ENCODE measurements at places on chromosomes 5 and 9.

GRCh38 chr5:133990396-133990795 lies 14.4 kb downstream of the VDAC1 start:
- DNase-seq = no peak

DNA sequence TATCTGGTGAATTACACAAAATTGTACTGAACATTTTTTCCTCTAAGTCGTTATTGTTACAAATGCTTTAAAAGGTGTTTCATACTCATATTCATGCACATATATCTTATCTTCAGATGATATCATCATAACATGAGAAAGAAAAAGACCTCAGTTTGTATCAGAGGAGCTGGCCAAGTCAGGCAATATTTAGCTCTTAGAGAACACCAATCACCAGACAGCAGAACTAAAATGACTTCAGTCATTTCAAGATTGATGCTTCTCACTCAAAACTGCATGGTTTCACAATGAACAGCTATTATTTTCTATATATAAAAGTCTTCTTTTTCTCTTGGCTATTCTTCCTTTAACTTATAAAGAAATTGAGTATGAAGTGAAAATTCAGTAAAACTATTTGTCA lies 44.6 kb downstream of the TSSK1B start:
- DNase-seq = no peak

DNA sequence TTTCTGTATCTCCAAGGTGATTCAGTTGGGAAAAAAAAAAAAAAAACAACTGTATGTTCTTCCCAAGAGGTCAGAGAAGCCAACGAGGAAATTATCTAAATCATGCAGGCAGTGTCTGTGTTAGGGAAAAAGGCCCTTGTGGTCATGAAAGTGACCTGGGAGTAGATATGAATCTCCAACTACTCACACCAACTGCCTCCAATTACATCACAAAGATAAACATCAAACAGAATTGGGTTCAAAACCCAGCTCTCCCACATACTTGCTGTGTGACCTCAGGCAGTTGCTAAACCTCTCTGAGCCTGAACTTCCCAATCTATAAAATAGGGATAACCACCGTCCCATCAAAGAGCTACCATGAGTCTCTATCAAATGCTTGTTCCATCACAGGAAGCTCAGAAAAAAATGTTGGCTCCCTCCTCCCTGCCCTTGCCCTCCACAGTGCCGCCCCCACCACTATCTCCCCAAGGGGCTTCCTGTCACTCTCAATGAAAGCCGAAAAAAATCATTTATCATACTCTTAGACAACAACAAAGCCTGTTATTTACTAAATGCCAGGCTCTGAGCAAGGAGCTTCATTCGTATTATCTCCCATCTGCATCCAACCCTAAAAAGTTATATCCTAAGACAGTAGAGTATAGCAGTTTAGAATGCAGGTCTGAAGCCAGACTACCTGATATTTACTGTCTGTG lies 42.9 kb downstream of the CDK5RAP2 start:
- DNase-seq = no peak

GRCh38 chr9:5195463-5195862 lies 10.0 kb upstream of the INSL6 start:
- no peak for DNase-seq

GRCh38 chr5:148962761-148963324 lies 100.0 kb downstream of the SH3TC2 start:
- no peak for DNase-seq

DNA sequence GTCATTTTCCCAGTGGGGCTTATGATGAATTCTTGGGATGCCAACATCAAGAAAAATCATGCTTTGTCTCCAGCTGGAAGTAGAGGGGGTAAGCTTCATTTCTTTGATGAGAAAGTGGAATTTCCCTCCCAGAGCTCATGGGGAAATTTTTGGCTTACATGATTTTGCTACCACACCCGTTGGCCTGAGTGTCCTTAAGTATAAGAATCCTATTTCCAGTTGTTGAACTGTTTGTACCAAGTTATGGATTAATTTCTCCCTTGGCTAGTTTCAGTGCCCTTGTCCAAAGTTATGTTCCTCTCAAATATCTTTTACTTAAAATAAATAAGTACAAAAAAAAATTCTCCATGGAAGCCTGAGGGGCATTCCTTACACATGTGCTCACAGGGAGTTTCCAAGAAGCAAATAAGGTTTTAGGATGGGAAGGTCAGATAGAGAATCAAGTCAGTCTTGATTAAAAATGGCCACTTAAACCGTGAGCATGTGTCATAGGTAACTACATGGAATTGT lies 82.3 kb downstream of the PTCD2 start:
- no peak for DNase-seq

DNA sequence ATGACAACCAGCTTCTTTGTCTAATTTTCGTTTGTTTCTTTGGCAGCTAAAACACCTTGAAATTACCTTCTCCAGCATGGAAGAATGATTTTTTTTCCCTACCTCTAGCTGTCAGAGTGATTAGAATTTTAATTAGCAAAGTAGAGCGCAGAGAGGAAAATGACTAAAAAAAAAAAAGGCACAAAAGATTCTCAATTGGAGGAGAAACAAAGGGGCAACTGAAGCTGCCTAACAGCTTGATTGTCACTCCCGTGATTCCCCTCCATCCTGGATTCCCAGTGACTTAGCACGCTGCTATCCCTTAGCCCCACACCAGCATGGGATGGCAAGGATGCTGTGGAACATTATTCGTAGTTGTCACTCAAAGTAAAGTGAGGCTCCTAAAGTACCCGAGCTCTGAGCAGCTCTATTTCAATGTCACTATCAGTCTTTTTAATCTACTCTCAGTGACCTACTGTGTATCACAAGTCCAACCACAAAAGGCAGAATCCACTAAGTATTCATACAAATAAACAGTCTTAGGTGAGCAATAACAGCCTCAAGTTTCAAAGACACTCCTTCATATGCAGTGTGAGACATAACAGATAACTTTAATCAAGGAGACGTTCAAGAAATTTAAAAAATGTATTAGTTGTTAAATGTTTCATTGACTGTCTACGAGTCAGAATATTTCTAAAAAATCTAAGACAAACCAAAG lies 710.0 kb upstream of the GRAMD2B start:
- no peak for DNase-seq

- peak; percentile 94 for DNase-seq
Observed at GRCh38 chr9:134707031-134707680, 65.6 kb downstream of the COL5A1 start.

DNA sequence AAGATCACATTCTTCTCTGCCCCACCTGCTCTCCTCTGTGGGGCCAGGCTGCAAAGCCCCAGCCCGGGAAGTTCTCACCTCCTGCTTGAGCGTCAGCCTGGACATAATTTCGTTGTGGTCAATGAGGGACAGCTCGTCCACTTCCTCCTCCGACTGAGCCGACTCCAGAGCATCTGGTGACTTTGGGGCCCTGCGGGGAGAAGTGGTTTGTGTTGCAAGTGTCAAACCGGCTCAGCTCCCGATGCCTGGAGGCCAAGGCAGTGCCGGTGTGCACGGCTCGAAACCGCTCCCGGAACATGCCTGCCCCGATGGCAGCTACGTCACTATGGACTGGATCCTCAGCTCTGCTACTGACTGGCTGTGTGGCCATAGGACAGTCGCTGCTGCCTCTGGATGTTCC lies 52.8 kb downstream of the PRRT1B start:
- no peak for DNase-seq

GRCh38 chr5:89396278-89396954 lies 513.4 kb upstream of the MEF2C start:
- no peak for DNase-seq

- DNase-seq = no peak
Observed at GRCh38 chr9:20683351-20684034, 566 bp upstream of the FOCAD start.

All from DMS153 (cell line).